Left colon (tissue), 2 donors: ENCODE measurements at places on chromosomes 13 and 19. TPM values are rescaled to one million over a fixed set of nuclear protein-coding genes. Genes with fewer than 3 reads are reported as not detected.

- no peak for DNase-seq
These were observed 98.7 kb downstream of the COL4A2 start for GRCh38 chr13:110405597-110406450.

DNA sequence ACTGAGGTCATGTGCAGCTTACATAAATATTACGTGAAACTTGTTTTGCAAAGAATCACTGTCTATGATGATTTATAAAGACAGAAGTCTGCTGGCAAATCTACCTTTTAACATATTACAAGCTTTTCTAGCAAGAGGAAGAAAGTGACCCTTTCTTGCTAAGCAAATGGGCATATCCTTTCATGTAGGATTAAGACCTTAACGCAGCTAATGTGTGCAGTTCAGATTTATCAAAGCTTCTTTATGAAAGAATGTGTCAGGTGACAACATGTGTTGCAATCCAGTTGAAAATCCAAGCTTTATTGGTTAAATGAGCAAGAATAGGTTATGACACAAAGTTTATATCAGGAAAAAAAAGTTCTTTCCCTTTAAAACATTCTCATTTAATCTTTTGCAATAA lies 115.6 kb upstream of the NBEA start:
- no peak for DNase-seq

GRCh38 chr19:47049307-47049700 lies 880 bp upstream of the TMEM160 start:
- DNase-seq, result no peak

DNA sequence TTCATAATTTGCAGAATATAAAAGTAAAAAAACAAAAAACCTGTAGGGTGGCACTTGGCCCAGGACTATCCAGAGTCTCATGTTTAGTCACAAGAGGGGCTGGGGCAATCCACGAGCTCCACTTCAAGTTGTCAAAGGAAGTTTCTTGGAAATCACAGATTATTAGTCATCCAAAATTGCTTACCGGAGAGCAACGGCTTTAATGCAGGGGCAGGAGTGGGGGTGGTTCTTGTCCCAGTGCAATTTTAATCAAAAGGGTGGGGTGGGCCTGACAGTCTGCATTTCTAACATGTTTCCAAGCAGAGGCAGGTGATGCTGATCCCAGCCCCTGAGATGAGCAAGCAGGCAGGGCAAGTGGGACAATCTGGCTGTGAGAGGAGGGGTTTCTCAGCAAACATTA lies 233.9 kb downstream of the ABCC4 start:
- DNase-seq, result no peak

DNA sequence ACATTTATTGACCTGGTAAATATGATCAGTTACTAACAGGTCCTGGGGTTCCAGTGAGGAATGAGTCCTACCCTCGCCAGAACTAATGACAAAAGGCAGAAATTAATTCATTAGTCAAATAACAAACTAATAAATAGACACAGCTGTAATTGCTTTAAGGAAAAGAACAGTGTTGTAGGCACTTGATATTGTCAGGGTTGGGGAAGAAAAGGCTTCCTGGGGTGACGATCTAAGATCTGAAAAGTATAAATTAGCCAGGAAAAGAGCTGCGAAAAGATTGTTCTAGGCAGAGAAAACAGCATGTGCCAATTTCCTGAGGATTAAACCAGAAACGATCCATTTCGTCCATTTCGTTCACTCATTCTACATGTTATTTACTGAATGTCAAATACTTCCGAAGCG lies 670 bp upstream of the CHAF1A start:
- DNase-seq, result no peak

- DNase-seq, result peak; percentile 74
These were observed 42.8 kb downstream of the GAS6 start for GRCh38 chr13:113820813-113821651.

DNA sequence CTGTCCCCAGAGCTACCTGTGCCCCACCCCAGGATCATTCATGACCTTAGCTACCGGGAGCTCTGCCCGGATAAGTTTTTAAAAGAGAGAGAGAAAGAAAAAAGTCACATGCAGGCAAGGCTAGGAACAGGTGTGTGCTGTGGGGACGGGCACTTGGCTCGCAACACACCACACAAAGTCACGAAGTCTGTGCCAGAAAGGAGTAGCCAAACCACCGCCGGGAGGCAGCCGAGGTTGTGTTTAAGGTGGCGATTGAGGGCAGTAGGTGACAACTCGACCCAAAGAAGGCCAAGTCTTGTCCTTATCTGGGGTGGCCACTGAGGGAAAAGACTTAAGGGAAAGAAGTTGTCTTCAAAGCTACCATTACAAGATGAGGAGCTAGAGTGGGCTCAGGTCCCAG lies 4.6 kb upstream of the TSHZ3 start:
- DNase-seq, result no peak

GRCh38 chr13:57629821-57630235 lies 1.7 kb upstream of the PCDH17 start:
- peak; percentile 28 for DNase-seq

- peak; percentile 25 for DNase-seq
These were observed 8.0 kb downstream of the DPP9 start for GRCh38 chr19:4715529-4716221.

GRCh38 chr13:72259528-72259927 lies 392.5 kb upstream of the DACH1 start:
- no peak for DNase-seq

GRCh38 chr13:41032691-41033376 lies 13.7 kb upstream of the ELF1 start:
- no peak for DNase-seq

DNA sequence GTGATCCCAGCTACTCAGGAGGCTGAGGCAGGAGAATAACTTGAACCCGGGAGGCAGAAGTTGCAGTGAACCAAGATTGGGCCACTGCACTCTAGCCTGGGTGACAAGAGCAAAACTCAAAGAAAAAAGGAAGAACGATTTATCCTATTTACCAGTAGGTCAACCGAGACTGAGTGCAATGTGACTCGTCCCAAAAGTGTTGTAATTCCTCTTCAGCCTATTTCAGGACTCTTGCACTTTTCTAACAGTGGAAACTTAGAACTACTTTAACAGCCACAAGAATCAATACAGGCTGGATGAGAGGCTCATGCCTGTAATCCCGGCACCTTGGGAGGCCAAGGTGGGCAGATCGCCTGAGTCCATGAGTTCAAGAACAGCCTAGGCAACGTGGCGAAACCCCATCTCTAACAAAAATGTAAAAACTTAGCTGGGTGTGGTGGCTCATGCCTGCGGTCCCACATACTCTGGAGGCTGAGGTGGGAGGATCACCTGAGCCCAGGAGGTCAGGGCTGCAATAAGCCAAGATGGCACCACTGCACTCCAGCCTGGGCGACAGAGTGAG lies 4.3 kb upstream of the NR1H2 start:
- no peak for DNase-seq

- DNase-seq, result no peak
These were observed 74.0 kb upstream of the KCTD15 start for GRCh38 chr19:33722456-33723239.

- DNase-seq, result no peak
These were observed 6.8 kb upstream of the MBNL2 start for GRCh38 chr13:97215325-97215724.

DNA sequence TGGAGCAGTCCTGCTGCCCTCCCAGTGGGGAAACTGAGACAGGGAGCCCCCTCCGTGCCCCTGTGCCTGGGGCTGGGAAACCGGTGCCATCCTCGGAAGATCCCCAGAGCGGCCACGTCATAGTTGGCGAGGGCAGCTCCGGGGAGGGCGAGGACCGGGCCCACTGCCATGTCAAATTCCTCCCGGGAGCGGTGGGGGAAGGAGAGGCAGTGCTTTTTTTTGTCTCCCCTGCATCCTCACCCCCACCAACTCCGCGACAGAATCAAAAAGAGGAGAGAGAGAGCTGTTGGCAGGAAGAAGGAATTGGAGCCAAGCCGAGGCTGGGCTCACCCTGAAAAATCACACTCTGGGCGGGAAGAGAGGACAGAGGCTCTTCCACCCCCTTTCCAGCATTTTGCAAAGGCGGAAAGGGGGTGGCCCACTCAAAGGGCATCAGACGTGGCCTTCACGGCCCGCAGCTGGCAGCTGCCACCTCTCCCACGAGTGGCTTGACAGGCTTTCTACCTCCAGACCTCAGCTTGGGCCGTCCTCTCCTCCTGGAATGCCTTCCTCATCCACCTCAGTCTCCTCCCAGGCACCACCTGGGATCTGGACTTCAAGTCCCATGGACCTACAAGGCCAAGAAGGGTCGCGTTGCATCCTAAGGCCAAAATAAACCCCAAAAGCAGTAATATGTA lies 19.6 kb upstream of the NFIC start:
- DNase-seq, result peak; percentile 59

GRCh38 chr19:2977746-2978138 lies 378 bp downstream of the TLE6 start:
- peak; percentile 37 for DNase-seq

- no peak for DNase-seq
These were observed 286.1 kb downstream of the KCTD12 start for GRCh38 chr13:76600081-76600480.

The N4BP2L1 gene
- 10.5 TPM for total RNA-seq

The DKKL1 gene
- total RNA-seq, result not detected

The SPPL2B gene
- 142 TPM for total RNA-seq

The FFAR1 gene
- not detected for total RNA-seq

The DACH1 gene
- total RNA-seq, result 5.3 TPM

The C19orf73 gene
- total RNA-seq, result 1.8 TPM

The NECTIN2 gene
- 125 TPM for total RNA-seq

The OLFM2 gene
- 1.6 TPM for total RNA-seq

The NLRP9 gene
- total RNA-seq, result not detected

The MICOS13 gene
- total RNA-seq, result 83.4 TPM

The ZNF554 gene
- total RNA-seq, result 4.3 TPM
